Dorsolateral prefrontal cortex (tissue), 122 donors: ENCODE measurements at places on chromosomes 12 and 14. TPM values are rescaled to one million over a fixed set of nuclear protein-coding genes. Genes with fewer than 3 reads are reported as not detected.

DNA sequence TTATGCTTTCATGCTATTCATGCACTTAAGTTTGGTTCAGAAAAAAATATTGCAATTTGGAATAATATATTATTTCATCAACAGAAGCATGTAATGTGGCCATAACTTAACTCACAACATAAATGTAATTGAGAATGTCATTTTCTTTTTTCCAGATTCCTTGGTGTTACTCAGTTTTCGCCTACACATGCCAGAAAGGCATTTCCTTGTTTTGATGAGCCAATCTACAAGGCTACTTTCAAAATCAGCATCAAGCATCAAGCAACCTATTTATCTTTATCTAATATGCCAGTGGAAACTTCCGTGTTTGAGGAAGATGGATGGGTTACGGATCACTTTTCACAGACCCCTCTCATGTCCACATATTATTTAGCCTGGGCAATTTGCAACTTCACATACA lies 14.4 kb downstream of the TRHDE start:
- no peak for DNase-seq

GRCh38 chr12:66013224-66013623 lies 117.3 kb downstream of the LLPH start:
- no peak for DNase-seq

Gene REP15
- total RNA-seq = 0.76 TPM

DNA sequence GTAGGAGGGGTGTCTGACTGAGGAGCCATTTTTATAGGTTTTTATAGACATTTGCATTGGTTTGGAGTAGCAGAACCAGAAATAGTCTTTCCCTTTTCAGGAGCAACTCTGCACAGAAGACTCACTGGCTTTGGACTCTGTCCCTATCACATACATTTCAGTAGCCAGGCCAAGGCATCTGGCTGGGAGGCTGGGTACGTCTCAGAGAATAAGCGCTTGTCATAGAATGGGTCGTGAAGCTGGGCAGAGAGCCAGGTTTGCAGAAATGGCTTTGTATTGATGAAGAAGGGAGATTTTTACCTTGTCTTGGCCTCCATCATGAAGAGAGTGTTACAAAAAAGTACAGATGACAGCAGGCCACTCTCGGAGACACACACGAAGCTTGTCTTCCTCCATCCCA lies 98.6 kb downstream of the CACNA1C start:
- no peak for DNase-seq

DNA sequence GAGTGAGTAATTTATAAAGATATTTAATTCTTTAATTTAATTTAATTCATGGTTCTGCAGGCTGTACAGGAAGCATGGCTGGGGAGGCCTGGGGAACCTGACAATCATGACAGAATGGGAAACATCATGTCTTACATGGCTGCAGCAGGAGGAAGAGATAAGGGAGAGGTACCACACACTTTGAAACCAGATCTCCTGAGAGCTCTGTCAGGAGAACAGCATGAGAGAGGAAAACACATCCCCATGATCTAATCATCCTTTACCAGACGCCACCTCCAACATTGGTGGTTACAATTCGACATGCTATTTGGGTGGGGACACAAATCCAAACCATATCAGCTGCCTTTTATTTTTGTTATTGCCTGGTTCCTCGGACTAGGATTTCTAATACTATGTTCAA lies 928.6 kb downstream of the TMEM121 start:
- no peak for DNase-seq

Gene PPM1H
- total RNA-seq = 42.3 TPM

Gene SLC10A1
- not detected for total RNA-seq

GRCh38 chr14:86798330-86798729 lies 1194.7 kb downstream of the GALC start:
- no peak for DNase-seq

DNA sequence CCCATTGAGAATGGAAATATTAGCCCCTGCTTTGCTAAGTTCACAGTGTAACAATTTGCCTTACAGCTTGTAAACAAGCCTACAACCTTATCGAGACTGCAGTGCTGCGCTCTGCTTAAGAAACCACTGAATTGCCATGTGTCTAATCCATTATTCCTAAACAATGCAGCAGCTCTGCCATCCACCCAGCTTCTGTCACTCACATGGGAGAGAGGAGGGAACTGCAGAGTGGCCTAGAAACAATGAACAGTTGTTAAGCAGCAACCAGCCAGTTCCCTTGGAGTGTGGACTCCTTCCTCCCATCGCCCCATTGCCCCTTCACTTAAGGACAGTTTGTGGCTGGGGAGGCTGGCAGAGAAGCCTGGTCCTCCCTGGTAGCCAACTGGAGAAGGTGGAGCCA lies 42.9 kb downstream of the TESPA1 start:
- DNase-seq = no peak

DNA sequence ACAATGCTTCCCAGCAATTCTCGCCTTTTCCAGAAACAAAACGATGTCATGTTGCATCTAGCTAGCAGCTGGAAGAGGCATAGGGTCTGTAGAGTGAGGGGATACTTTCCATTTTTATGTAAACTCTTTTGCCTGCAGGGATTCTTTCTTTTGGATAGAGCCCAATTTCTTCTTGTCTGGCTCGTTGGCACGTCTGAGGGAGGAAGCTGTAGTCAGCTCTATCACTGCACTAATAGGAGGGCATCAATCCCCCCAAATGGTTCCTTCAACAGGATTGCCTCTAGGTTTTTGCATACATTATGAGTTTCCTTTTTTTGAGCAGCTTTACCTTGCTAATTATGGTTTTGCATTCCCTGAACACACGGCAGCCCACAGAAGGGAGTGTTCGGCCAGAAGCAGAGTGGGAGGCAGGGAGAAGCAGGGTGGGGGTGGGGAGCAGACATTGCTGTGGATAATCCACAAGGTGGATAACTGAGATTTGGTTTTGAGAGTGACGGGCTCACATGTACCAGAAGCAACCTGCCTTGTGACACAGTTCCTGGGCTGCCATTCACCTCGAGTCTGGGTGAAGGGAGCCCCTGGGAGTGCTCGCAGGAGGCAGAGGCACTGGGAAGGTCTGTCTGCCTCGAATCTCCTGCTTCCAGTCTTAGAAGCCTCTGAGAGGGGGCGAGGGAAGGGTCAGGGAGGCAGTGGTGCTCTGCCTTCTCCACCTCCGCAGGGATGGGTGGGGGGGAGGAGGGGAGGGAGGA lies 24.5 kb downstream of the LRTM2 start:
- DNase-seq = no peak

- DNase-seq = no peak
Observed at GRCh38 chr12:68349220-68349621, 17.1 kb upstream of the MDM1 start.

DNA sequence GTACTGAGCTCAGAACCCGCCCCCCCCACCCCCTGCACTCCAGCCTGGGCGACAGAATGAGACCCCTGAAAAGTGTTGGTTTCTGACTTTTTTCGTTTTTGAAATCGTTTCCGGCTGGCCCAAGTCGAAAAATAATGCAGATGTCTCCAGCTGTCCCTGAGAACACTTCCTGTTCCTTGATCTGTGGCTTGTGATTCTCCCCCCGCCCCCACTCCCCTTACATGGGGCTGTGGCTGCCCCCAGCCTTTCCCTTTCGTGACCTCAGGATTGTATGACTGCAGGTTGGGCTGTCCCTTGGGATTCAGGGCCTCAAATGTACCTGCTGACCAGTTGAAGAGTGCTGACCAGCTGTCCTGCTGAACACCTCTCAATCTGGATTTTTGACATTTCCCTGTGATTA lies 34.1 kb downstream of the NOC4L start:
- DNase-seq = no peak

DNA sequence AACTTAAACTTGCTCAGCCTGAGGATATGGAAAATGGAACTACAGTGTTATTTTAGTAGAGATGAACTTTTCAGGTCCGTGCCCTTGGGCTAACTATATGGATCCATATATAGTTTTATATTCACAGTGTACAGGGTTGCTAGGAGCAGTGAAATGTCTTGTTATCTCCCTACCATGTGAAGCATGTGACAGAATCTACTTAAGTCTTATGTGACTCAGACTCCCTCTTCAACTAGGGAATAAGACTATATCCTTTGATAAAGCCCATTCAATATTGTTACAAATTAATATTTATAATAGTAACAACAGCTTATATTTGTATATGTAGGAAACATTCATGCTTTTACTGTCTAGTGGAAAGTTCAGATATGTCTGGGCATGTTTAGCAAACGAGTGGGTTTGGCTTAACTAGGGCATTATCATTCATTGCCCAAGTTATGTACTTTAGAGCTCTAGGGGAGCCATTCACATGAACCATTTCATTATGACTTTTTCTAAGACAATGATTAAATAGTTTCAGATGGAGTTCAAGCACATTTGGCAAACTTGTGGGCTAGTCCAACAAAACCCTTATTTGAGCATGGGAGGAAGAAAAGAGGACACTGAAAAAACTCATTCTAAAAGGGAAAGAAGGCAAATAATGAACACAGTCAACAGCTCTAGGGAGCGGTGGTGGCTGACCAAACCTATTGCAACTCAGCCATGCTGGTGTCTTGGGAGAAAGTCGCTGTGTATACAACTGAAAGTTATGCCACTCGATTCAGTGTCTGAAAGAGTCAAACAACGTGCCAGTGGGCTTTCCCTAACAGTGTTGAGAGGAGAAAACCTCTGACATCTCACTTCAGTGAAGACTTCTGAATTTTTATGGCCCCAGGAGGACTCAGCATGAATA lies 305.9 kb upstream of the G2E3 start:
- no peak for DNase-seq
